Astrocyte of the spinal cord (primary cell): ENCODE measurements at places on chromosomes 2 and 18.
A peak's percentile ranks its signal among the peaks of the same experiment; 100 is the strongest.

- peak; percentile 67 for DNase-seq
These were observed 411.2 kb downstream of the RND3 start for GRCh38 chr2:150076281-150076680.

- DNase-seq = no peak
These were observed 22.9 kb downstream of the IGFBP5 start for GRCh38 chr2:216672466-216672865.

- no peak for DNase-seq
These were observed 11.3 kb downstream of the HNMT start for GRCh38 chr2:137975280-137976271.

DNA sequence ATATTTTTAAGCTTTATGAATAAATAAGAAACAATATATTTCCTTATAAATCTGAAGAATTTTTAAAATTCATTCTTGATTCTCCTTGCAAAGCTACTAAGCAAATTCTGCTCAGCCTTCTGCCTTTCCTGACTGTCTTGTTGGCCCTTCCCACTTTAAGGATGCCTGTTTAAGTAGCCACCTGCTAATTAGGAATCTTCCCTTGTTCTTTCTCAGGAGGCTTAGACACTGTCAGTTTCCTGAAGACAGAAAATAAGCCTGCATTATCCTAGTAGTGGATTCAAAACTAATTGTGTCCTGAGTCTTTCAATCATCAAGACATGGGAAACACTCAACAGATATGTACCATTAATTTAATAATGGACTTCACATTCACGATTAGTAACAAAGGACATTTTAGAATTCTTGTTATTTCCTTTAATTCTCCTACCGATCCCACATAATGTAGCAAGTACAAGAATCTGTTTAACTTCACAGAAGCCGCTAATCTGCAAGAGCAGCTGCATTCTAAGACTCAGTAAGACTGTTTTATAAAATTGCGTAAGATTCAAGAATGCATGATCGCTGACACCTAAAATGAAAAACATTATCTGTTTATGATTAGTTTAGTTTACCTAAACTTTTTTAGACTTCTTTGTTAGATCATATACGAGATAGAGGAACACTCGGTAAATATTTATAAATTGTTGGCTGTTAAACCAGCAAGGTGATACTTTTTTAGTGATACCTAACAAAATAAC lies 445.4 kb upstream of the DSEL start:
- no peak for DNase-seq

- peak; percentile 82 for DNase-seq
These were observed 177.1 kb upstream of the HAAO start for GRCh38 chr2:42969231-42970150.

DNA sequence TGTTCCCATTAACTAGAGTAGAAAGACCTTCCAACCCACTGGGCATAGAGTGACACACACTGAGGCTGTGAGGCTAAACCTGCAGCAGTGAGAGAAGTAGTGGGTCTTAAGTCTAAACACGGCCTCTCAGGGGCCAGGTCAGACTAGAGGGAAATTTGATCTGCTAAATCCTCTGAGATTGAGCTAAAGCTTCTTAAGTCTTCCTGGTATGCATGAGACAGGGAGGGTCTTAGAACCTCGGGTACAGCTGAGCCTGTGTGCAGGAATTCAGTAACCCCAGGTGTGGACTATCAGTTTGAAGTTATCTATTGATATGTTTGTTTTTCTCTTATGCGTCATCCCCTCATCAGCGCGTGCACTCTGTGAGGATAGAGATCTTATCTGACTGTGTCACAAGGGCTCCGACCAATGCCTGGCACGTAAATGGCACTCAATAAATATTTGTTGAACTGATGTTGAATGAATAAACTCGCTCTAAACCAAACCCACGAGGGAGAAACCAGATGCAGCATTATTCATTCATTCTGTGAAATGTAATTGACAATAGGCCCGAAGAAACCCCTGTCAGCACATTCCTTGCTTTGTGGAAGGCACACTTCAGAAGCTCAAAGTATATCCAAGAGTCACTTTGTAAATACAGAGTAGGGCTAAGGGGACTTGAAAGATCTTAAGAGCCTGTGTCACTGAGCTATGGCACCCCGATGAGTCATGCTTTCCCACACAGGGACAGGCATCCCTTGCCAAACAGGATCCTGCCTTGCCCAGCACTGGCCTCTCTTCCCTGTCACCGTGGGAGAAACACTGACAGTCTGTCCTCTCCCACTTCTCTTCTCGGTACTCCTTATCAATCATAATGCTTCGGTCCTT lies 21.7 kb upstream of the RAB10 start:
- DNase-seq = peak; percentile 25
